A549 (cell line): ENCODE measurements at places on chromosomes 6 and 20. TPM values are rescaled to one million over a fixed set of nuclear protein-coding genes. Genes with fewer than 3 reads are reported as not detected.

- peak; percentile 15 for DNase-seq
Measured at GRCh38 chr6:86937219-86938079, at the start of gene HTR1E. Gene HTR1E (plus strand): TSS chr6:86937528. CDS start chr6:87015335, 77,807 bp downstream.

- no peak for DNase-seq
Measured at GRCh38 chr6:42140756-42141602, 1.4 kb downstream of the C6orf132 start.

GRCh38 chr6:1739680-1740079 lies 130.0 kb downstream of the FOXC1 start:
- no peak for DNase-seq

The IL17A gene
- not detected in 3 replicates for polyA plus RNA-seq

The BMP6 gene
- 3.0 to 8.4 TPM (median 4.5 TPM) in 3 replicates for polyA plus RNA-seq

DNA sequence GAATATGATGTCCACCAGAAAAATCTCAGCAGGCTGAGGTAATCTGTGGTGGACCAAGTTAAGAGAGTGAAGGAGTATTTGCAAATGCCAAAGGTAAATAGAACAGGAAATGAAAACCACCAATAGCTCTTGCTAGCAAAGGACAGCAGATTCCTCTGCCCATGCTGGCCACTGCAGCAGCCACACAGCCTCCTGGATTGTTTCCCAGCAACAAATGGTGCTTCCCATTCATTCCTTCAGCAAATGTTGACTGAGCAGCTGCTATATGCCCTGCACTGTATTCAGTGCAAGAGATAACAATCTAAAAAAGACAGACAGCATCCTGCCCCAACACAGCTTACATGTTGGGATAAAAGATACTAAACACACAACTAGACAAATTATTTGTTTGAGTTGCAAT lies 11.0 kb downstream of the ROS1 start:
- peak; percentile 26 for DNase-seq

The RPRD1B gene
- polyA plus RNA-seq, result 16.1 to 17.1 TPM (median 16.4 TPM) in 3 replicates

DNA sequence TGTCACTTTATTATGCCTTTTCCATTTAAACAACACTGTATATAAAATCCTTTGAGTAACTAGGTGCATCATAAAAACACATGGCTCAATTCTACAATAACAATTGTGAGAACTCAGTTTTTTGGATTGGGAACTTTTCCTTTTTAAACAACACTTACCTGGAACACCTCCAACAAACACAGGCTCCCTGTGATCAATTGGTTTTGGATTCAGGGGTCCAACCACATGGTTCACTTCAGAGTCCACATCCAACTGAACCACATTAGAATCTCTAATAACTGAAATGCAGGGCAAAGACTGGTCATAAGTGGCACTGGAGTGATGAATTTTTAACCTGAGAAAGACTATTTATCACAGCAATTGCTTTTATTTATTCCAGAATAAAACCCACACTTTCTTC lies 26.5 kb downstream of the FAM229B start:
- no peak for DNase-seq

The MYB gene
- 0.27 to 0.47 TPM (median 0.38 TPM) in 3 replicates for polyA plus RNA-seq

DNA sequence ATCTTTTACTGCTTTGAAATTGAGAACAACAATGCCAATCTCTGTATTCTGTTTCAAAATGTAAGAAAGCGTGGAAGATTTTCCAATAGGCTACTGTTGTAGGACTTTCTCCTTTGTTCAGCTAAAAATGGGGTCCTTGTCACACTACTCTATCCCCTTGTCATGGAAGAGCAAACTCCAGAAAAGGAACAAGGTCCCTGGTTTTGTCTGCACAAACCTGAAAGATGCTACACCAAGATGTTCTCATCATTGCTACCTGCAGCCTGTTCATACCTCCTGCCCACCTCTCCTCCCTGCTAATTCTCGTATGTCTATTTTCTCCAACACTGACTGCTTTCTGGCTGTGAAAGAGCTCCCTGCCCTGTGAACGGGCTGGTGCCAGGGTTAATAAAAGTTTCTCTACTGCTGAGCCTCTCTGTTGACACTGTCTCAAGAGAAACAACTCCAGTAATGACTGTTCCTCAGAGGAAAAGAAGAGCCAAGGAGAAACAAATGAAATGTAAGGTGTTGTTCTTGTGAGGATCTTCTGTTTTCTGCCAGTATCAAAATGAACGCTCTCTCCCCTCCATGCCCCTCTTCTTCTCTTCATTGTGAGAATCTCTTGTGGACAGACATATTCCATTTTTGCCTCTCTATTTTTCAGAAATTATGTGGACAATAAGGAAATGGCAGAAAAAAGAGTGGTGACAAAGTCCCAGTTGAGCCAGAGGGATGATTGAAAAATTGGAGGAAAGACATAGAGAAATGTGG lies 287.1 kb downstream of the ADGB start:
- DNase-seq, result no peak

The CYP39A1 gene
- 0.07 to 0.26 TPM (median 0.22 TPM) in 3 replicates for polyA plus RNA-seq
